ENCODE measurements at places on chromosomes 11 and 22.

DNA sequence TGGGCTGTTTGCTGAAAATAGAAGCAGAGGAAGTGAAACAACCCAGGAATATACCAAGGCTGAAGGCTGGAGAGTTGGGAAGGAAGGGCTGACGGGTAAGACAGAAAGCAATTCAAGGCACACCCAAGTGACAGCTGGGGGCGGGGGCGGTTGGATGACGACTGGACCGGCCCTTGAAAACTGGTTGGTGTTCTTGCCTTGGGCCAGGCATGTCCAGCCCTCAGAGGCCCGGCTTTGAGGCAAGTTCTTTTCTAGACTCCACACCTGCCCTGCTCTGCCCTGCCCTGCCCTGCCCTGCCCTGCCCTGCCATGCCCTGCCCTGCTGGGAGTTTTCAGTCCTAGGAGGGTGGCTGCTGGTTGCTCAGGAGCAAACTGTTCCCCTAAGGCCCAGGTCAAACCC lies 34.2 kb upstream of the CACNG2 start:
- DNase-seq, result no peak

DNA sequence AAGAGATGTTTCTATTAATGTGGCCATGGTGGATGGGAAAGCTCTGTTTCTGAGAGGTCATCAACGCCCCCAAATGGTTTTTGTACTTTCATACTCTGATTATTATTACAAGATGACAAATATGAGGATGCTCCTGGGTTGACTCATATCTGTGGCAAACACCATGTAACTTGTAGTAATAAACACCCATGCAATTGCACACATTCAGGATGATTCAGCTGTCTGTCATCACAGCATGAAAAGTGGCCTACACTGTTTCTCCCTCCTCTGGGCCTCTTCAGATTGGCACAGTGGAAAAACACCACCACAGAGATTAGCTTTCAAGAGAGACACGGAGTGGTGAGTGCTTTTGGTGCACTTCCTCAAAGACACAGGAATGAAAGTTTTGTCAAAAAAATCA lies 85.4 kb downstream of the MTNR1B start:
- no peak for DNase-seq

GRCh38 chr11:30133281-30133680 lies 97.5 kb upstream of the FSHB start:
- no peak for DNase-seq

DNA sequence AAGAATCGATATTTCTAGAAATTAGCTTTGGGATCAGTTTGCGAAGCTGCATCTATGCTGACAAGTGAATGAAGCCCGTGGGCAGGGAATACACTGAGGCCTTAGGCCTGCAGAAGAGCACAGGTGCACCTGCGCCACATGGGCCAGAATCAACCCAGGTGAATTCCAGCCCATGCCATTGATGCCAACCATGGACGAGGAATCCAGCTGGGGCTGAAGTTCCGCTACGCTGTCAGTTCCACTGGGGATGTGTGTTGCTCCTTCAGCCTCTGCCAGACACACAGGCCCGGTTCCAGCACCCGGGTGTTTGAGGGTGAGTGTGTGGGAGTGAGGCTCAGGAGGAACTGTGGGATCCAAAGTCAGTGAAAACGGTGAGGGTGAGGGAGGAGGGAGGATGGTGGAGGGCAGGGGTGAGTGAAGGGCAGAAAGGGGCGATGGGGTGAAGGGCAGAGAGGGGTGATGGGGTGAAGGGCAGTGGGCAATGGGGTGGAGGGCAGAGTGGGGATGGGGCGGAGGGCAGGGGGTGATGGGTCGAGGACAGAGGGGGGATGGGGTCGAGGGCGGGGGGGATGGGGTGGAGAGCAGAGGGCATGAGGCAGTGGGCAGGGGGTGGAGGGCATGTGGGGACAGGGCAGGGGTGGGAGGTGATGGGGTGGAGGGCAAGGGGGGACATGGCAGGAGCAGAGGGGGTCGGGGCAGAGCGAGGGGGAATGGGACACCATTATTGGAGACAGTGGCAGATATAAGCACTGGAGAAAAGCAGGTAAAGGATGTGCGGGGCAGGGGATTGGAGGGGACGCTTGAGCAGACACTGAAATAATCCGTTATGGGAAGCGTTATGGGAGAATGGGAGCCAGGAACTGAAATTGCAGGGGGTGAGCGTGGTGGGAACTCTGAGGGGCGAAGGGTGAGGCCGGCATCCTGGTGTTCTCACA lies 931.6 kb downstream of the BRD1 start:
- DNase-seq, result no peak

- DNase-seq, result no peak
Measured at GRCh38 chr22:17884084-17884483, 109.8 kb upstream of the BID start.

GRCh38 chr11:95727620-95728019 lies 62.0 kb downstream of the FAM76B start:
- DNase-seq, result no peak

DNA sequence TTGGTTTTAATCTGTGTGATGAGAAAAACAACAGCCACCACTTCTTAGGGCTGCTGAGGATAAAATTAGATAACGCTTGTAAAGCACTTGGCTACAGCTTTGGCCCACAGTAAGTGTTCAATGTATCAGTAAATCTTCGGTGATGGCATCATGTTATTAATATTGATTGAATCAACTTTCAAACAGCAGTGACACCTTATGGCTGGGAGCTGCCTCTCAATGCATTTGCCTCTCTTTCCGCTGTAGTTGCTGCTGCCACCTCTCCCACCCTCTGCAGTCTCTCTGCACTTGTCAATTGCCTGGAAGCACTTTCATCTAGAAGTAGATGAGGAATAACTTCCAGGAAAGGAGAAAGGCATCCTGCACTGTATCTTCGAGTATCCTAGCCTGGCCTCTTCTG lies 491.1 kb downstream of the OPCML start:
- no peak for DNase-seq

DNA sequence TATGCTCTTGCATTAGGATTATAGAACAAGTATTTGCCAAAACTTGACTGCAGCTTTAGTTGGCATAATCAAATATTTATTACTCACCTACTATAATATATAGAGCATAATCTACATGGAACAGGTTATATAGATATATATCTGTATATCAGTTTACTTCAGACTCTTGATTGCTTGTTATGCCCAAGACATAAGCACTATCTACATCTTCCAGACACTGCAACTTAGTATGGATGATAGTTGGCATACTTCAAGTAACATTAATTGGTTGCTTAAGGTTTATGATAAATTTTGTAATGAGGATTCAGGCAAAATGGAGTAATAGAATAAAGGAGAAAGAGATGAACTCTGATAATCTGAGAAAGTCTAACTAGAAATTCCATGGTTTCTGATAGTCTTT lies 1.0 kb downstream of the CCDC15 start:
- no peak for DNase-seq

GRCh38 chr11:14861680-14862079 lies 30.4 kb downstream of the CYP2R1 start:
- no peak for DNase-seq

- DNase-seq, result peak; percentile 75
Measured at GRCh38 chr11:76672431-76673175, 2.1 kb upstream of the LRRC32 start.

DNA sequence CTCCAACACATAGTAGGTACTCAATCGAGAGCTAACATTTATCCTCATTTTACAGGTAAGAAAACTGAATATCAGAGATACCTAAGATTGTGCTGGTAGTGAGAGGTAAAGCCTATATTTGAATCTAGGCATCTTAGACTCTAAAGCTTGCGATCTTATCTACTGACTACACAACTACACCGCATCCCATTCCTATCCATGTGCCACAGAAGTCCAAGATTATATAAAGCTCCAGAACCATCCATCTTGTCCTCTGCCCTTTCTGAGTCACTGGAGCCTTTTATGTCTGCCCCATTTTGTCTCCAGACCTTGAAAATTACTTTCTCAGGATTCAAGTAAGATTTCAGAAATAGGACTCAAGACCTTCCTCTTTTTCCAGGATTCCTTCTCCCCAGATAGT lies 84.4 kb downstream of the OR5AK2 start:
- DNase-seq, result no peak

DNA sequence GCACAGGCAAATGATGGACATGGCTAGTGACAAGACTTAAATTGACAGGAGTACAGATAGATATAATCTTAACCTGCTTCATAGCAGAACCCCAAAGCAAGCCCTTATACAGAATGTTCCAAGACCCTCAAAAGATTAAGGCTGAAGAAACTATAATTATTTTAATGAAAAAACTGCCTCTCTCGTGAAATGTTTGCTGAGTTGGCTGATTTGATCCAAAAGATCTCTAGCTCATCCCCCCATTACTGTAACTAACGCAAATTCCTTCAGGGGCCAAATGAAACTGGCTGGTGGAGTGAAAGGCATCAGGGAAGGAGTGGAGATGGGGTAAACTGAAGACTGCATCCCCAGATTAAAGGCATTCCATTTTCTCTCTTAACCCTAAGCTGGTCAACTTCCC lies 19.3 kb downstream of the ALG9 start:
- DNase-seq, result no peak

DNA sequence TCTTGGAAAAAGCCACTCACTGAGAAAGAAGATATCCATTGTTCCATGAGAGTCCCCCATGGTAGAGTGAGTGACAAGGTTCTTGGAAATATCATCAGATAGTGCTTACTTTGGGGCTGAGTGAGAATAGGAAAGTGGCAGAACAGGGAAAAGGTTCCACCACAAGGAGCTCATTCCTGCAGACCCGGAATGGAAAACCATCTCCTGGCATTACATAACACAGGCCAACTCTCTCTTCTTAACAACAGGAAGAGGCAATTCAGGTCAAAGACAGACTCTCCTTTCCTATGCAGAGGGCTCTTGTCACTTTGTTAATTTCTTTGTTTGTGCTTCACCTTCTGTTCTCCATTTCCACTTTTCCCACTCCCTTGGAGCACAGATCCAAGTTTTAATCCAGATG lies 259.7 kb downstream of the KIRREL3 start:
- no peak for DNase-seq
